Anterior cingulate cortex (tissue), 58 donors: ENCODE measurements at places on chromosomes 4 and X.

- no peak for DNase-seq
These were observed 120.2 kb upstream of the ADGRL3 start for GRCh38 chr4:61079976-61080375.

- DNase-seq = no peak
These were observed 535.5 kb downstream of the PDHA2 start for GRCh38 chr4:96375367-96375766.

- DNase-seq = no peak
These were observed at the start of gene LRAT for GRCh38 chr4:154743683-154744340. TSS of gene LRAT (plus strand) at chr4:154744000. CDS start at chr4:154744327, 327 bp downstream.

- no peak for DNase-seq
These were observed 741 bp downstream of the ANAPC4 start for GRCh38 chr4:25377572-25378436.

GRCh38 chrX:39689376-39690104, 408.2 kb downstream of the BCOR start:
- DNase-seq = no peak

DNA sequence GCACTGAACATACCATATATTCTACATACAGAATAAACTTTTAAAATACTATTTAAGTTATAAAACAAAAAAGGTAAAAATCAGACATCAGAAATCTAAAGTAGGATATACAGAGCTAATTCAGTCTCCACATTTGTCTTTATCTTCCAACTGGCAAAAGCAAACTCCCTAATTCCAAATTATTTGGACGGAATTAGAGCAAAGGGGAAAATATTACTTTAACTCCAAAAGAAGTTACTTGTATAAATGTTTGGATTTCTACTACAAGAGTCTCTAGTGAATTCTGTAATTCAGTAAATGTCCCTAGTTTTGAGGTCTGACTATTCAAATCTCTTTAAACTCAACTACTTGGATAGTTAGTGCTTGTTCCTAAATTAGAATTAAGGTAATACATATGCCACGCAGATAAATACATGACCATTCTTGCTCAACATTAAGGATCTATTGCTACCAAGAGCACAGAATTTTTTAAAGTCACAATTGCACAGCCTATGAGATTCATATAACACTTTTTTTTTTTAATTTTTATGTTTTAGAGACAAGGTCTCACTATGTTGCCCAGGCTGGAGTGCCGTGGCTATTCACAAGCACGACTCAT, 7.3 kb downstream of the ZNF280C start:
- DNase-seq = no peak

- no peak for DNase-seq
These were observed 135.2 kb upstream of the EDNRA start for GRCh38 chr4:147345662-147346061.

DNA sequence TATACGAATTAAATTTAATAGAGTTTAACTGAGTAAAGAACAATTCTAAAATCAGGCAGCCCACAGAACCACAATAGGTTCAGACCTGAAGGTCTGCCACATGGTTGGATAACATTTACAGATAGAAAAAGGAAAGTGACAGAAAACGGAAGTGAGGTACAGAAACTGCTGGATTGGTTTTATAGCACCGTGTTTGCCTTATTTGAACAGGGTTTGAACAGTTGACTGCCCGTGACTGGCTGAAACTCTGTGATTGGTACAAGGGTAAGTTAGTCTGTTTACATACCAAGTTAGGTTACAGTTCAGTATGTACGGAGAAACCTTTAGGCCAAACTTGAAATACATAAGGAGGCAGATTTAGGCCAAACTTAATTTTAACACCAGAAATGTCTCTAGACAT, 64.1 kb upstream of the ATXN3L start:
- no peak for DNase-seq

- DNase-seq = no peak
These were observed 101.1 kb downstream of the TMA16 start for GRCh38 chr4:163595580-163595979.

GRCh38 chrX:22202251-22202650, 70.5 kb upstream of the CBLL2 start:
- no peak for DNase-seq

DNA sequence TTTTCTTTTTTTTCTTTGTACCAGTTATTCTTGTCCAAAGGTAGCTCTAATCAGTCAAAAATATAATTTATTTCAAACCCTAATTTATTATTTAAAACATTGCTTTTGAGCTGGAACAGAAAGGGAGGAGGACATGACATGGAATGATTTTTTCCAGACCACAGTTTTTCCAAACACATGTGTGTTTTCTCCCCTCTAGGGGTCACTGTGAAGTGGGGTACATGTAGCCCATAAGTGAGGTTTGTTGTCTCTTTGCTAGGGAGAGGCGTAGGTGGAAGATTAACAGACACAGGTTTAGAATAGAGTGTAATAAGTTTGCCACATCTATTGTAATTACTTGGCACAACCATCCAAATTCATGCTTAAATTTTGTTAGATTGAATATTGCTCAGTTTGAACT, 83.0 kb downstream of the TNIP2 start:
- DNase-seq = no peak

- DNase-seq = no peak
These were observed 436.8 kb upstream of the FAT1 start for GRCh38 chr4:187160486-187160885.

GRCh38 chr4:112436987-112437386, 79.0 kb downstream of the NEUROG2 start:
- no peak for DNase-seq

GRCh38 chrX:47683184-47683828, 24.3 kb upstream of the UXT start:
- DNase-seq = no peak

DNA sequence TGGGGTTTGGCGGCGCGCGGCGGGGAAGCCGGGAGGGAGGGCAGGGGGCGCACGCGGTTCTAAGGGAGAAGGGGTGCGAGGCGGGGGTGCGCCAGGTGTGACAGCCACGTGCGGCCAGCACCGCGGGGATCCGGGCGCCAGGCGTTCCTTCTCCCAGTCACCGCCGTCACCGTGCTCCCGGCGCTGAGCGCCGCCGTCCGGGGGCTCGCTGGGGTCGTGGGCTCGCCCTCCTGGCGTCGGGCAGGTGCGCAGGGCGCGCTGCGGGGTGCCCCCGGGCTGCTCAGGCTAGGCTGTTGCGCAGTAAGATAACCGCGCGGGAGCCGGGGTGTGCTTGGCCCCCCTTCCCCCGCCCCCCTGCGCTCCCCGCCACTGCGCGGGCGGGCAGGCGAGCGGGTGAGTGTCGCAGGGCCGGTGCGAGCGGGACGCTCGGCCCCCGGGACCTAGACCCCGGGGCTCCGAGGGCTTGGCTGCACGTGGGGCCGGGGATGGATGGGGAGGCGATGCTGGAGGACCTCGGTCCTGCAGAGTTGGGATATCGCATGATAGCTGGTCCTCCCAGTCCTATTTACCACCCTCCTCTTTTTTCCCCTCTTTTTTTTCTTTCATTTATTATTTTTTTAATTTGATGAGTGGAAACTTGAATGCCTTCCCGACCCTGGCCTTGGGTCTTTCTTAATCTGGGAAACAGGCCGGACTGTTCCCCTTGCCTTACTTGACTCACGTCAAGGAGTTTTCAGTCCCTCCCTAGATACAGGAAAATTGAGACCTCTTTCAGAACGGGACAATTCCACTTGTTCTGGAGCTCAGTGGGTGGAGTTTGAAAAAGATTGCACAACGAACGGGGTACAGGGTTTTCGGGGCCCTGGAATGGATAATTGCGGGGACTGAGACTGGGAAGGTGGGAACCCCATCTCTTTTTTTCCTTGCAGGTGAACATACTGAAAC, 797 bp downstream of the TXLNG start:
- DNase-seq = no peak

GRCh38 chrX:135408794-135409193, 12.9 kb upstream of the SMIM10L2A start:
- no peak for DNase-seq

- no peak for DNase-seq
These were observed 226.1 kb downstream of the SPCS3 start for GRCh38 chr4:176545872-176546271.

GRCh38 chr4:87697945-87698344, 47.9 kb downstream of the DMP1 start:
- no peak for DNase-seq

- DNase-seq = no peak
These were observed 139.5 kb downstream of the UCHL1 start for GRCh38 chr4:41396214-41396613.

GRCh38 chr4:151527699-151528098, 118.7 kb downstream of the FHIP1A start:
- DNase-seq = no peak

- no peak for DNase-seq
These were observed 35.4 kb upstream of the PGRMC2 start for GRCh38 chr4:128322986-128323385.

GRCh38 chr4:137425281-137425680, 107.0 kb downstream of the PCDH18 start:
- no peak for DNase-seq

- no peak for DNase-seq
These were observed 98.0 kb upstream of the DKK2 start for GRCh38 chr4:107133965-107134653.

GRCh38 chr4:53599632-53600031, 8.3 kb upstream of the LNX1 start:
- no peak for DNase-seq

GRCh38 chr4:309807-310206, 4.5 kb upstream of the ZNF732 start:
- no peak for DNase-seq

- no peak for DNase-seq
These were observed 97.7 kb downstream of the NFKB1 start for GRCh38 chr4:102598762-102599374.

DNA sequence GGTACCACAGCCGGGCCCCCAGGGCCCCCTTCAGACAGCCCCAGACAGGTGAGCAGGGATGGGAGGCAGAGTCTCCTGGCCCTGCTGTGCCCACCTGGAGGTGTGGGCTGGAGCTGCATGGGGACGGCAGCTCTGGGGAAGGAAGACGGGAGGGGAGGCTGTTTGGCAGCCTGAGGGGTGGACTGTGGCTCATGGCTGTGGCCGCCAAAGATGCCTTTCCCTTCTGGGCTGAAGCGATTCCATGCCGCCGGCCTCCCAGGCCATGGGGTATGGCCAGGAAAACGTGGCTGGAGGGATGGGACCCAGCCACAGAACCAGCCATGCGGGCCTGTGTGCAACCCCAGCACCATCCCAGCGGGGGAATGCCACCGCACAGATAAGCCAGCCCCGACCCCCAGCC, 65.7 kb downstream of the FAM53A start:
- no peak for DNase-seq

DNA sequence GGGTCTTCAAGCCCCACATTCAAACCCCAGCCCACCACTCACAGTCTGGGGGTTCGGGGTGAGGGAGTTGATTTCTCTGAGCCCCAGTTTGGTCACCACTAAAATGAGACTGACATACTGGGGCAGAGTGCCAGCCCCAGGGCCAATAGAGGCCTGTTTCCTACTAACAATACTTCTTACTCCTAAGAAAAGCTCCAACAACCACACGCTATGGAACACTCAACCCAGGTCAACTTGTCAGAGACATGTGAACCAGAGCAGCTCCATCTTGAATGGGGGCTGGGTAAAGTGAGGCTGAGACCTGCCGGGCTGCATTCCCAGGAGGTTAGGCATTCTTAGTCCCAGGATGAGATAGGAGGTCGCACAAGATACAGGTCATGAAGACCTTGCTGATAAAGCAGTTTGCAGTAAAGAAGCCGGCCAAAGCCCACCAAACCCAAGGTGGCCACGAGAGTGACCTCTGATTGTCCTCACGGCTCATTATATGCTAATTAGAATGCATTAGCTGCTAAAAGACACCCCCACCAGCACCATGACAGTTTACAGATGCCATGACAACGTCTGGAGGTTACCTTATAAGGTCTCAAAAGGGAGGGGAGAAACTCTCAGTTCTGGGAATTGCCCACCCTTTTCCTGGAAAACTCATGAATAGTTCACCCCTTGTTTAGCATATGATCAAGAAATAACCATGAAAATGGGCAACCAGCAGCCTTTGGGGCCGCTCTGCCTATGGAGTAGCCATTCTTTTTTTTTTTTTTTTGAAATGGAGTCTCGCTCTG, 26.6 kb upstream of the HTRA3 start:
- DNase-seq = no peak

DNA sequence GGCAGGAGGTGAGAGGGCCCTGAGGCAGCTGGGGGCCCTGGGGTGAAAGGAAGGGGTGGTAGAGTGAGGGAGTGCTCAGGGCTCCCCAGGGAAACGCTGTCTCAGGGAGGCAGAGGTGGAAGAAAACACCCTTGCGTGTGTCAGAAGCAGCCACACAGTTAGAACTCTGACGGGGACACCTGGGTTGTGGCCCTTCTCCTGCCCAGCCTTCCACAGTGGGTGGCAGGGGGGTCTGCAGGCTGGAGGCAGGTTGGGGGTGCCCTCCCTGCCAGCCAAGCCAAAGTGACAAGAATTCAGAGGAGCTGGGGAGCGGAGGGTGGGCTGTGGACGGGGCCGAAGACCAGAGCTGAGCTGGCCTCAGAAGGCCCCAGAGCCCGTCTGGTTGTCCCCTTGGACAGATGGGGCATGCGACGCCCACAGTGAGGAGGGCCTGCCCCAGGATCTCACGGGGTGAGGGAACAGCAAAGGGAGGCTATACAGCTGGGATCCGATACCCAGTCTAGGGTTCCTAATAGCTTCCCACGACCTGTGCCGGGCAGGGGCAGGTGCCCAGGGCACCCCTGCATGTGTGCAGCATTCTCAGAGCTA, 105.2 kb upstream of the ADRA2C start:
- DNase-seq = no peak

GRCh38 chr4:138078253-138078652, 163.9 kb downstream of the SLC7A11 start:
- no peak for DNase-seq

GRCh38 chr4:3320361-3321023, 27.7 kb downstream of the RGS12 start:
- DNase-seq = no peak

GRCh38 chr4:175813204-175813603, 1.1 kb upstream of the GPM6A start:
- DNase-seq = no peak

DNA sequence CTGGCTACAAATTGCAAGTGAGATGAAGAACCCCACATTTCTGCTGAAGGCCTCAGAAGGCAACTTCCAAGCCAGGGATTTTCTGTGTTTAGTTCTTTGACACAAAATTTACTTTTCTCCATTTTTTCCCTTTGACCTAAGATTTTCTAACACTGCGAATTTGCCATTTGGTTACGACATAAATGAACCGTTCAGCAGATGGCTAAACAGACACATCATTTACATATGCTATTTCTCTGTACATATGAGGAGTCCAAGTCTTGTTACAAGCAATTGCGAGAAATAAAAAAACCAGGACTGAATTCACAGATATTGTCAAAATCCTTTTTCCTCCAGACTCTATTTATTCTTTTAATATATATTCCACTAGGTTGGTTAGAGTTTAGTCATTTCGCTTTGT, 978.6 kb downstream of the NLGN4X start:
- DNase-seq = no peak

- DNase-seq = no peak
These were observed 25.2 kb downstream of the DDIT4L start for GRCh38 chr4:100164808-100165760.

- DNase-seq = no peak
These were observed 26.0 kb downstream of the FHDC1 start for GRCh38 chr4:152962150-152962549.
